ENCODE measurements at places on chromosomes 4 and X.

DNA sequence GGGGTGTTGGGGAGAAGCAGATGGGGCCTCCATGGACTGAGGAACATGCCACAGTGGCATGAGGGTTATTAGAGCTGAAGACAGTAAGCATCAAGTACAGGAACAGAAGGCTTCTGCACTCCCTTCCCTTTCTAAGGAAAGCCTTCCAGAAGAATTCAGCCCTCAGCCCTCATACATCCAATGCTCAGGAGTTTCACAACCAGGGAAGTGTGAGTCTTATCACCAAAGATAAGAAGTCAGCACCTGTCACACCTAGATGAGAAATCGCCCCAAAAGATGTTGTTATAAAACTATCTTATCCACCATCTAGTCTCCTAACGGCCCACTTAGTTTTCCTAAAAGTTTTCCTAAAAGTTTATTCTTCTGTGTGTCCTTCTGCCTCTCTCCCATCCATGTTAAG lies 78.0 kb upstream of the STS start:
- no peak for DNase-seq

- no peak for DNase-seq
These were observed 160.1 kb downstream of the RBMX2 start for GRCh38 chrX:130561930-130562329.

- no peak for DNase-seq
These were observed 109.3 kb upstream of the USP9X start for GRCh38 chrX:40975951-40976350.

DNA sequence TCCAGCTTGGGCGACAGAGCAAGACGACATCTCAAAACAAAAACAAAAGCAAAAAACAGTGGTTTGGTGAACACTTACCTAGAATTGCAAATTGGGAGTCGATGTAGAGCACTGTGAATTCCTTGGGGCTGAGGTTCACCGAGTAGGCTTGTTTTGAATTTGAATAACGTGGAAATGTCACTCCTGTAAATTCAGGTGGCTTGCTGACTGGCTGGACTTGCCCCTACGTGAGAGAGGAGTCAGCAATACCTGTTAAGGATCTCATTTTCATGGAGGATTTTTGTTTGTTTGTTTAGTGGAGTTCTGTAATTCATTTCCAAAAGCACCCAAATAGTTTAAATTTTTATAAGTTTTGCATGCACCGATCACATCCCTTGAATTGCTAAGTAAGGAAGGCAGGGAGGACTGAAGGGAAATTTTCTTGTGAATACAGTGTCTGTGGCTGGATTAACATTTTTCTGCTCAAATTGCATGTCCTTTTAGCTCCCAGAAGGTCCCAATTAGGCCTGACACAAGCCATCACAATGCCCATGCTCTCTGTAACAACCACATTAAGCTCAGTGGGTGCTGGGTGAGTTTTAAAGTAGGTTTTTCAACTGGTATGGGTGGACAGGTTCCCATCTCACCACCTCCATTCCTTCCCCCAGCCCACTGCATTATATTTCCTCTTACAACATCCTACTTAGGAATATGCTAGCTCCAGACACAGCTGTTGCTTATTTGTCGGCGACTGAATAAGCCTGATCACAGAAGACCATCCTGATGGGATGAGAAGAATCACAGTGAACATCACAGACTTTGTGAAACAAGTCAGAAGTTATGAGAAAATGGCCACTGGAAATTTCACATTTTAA lies 58.5 kb upstream of the TTC29 start:
- DNase-seq: no peak

DNA sequence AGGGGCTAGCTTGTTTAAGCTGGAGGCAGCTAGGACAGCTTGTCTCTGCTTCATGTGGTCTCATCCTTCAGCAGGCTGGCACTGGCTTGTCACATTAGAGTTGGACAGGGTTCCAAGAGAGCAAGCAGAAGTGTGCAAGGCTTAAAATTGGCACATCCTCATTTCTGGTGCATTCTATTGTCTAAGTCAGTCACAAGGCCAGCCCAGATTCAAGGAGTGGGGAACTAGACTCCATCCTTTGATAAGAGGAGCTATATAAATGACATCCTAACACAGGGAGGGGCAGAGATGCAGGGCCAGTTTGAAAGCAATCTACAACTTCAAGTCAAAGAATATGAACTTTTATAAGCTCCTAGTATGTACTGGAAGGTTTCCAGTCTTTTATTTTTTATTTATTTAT lies 313.2 kb downstream of the PTTG2 start:
- DNase-seq: no peak

DNA sequence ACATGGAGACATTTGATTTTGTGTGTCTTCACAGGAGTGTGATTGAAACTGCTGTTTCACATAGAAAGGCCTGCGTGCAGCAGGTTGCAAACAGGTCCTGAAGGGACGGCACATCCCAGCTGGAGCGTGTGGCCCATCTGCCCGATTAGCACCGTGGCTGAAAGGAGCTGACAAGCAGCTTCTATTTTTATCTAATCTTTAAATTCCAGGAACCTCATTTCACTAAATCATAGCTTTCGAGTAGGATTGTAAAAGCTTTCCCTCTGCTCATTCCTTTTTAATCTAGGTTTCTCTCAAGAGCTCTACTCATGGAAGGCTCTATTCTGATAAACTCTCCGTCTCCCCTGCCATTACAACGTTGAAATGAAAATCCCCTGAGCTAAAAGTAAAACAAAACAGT lies 106.8 kb downstream of the FSTL5 start:
- DNase-seq: no peak

DNA sequence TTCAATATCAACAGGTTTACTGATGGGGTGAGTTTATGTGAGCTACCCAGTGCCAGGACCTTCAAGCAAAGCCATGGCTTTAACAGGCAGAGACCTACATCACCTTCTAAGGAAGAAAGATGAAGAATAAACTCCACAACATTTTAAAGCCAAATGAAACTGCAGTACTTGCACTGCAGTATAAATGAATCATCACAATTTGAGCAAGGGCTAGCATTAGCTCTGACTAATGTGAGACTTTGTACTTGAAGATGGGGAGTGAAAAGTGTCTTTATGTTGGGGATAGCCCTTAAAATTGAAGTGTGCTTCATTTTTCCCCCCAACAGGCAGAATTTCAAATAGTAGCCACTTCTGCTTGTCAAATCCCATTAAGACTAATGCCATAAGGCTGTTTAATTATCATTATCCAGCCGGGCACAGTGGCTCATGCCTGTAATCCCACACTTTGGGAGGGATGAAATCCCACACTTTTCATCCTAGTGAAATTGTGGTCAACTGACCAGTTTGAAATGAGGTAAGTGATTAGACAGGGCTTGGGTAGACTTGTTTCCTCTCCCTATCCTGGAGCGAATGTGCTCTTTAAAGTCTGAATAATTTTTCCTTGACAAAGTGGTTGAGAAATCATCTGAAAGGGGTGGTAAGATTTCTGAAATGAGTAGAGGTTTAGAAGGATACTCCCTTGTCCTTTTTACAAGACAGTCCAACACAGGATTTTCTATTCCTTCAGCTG lies 27.2 kb upstream of the GPR34 start:
- DNase-seq: no peak

- DNase-seq: no peak
These were observed 109.9 kb upstream of the FAM47C start for GRCh38 chrX:36898301-36898700.

DNA sequence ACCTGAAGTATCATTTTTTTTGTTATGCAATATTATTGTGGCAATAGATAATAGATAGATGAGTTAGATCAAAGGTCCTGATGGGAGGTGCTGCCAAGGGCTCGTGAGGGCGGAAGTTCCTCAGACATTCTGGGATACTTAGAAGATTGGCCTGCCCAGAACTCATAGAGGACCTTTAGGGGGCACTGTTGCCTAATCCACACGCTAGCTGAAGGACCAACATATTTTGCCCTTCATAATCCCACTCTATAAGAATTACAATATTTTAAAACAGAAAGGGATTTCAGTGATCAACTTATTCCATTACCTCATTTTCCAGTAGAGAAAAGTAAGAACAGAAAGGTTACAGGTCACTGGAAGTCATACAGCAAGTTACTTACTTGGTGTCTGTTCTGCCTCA lies 22.9 kb upstream of the COX7B2 start:
- DNase-seq: peak; percentile 59

DNA sequence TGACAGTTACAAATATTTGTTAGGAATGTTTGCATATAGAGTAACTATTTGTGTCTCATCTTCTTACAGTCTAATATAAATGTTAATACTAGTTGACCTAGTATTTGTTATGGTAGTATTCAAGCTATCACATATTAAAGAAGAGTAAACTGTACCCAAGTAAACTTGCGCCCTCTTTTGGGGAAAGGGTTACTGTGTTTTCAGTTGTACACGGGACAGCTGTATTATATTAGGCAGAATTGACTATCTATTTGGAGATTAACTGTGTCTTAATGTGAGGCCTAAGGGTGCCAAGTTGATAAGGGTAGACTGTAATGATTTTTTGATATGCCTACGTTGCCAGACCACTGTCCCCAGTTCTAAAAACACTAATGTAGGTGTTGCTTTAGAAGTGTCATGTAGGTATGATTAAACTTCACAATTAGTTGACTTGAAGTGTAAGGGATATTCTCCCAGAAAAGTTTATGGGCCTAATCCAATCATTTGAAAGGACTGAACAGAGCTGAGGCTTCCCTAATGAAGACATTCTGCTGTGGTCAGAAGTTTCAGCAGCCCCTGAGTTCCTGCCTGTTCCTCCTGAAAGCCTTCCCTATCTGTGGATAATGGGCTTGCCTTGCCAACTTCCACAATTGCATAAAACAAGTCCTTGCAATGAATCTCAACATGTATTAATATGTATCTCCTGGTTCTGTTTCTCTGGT lies 172.8 kb upstream of the CXCL13 start:
- no peak for DNase-seq

- no peak for DNase-seq
These were observed 47.0 kb upstream of the NKAP start for GRCh38 chrX:119990556-119991004.

DNA sequence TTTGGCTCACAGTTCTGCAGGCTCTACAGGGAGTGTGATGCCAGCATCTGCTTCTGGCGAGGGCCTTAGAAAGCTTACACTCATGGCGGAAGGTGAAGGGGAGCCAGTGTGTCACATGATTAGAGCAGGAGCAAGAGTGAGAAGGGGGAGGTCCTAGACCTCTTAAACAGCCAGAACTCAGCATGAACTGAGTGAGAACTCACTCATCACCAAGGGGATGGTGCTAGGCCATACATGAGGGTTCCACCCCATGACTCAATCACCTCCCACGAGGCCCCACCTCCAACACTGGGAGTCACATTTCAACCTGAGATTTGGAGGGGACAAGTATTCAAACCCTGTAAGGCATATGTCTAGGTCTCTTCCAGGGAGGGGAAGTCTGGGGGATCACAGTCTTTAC lies 33.4 kb downstream of the SPRY1 start:
- no peak for DNase-seq

DNA sequence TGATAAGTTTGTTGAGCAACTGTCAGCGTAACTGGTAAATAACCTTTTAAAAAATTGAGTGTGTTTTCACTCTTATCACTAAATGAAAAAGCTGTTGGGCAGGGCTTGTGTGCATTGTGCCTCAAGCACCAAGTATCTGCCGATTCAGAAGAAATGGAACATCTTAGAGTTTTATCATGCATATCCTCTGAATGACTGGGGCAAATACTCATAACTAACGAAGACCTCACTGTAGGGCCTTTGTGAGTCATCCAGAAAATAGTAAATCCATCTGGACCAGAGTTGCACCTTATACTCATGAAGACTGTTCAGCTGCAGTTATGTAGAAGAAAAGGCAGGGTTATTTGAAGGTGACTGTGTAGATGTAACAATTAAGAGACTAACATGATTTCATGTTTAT lies 222.1 kb downstream of the CAMK2D start:
- no peak for DNase-seq

GRCh38 chrX:69287095-69287494 lies 121.8 kb upstream of the PJA1 start:
- no peak for DNase-seq

DNA sequence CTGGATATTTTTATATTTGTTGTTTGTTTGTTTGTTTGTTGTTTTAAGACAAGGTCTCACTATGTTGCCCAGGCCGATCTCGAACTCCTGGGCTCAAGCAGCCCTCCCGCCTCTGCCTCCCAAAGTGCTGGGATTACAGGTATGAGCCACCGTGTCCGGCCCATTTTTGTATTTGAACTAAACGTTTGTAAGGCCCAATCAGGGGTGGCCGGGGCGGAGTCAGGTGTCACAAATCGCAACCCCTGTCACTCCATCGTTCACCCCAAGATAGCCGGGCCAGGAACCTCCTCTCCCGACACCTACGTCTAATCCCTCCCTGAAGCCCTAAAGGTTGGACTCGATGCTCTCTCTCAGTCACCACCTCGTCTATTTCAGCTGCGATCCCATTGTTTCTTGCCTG lies 722 bp upstream of the EFHC2 start:
- DNase-seq: no peak

DNA sequence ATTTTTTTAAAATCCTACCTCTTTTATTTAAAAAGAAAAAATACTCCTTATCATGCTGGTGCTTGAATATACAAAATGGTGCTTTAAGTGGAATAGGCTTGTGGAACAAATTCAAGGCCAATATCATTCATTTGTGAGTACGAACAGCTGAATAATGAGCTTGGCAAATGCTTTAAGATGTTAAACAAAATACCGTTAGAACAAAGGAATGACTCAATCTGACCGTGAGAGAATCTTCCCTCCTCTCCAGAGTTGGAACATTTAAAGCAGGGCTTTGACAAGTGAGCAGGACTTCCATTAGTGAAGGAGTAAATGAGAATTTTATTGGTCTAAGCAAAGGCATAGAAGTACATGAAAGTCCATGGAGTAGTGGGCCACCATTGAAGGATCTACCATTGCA lies 74.5 kb downstream of the DCLK2 start:
- no peak for DNase-seq

DNA sequence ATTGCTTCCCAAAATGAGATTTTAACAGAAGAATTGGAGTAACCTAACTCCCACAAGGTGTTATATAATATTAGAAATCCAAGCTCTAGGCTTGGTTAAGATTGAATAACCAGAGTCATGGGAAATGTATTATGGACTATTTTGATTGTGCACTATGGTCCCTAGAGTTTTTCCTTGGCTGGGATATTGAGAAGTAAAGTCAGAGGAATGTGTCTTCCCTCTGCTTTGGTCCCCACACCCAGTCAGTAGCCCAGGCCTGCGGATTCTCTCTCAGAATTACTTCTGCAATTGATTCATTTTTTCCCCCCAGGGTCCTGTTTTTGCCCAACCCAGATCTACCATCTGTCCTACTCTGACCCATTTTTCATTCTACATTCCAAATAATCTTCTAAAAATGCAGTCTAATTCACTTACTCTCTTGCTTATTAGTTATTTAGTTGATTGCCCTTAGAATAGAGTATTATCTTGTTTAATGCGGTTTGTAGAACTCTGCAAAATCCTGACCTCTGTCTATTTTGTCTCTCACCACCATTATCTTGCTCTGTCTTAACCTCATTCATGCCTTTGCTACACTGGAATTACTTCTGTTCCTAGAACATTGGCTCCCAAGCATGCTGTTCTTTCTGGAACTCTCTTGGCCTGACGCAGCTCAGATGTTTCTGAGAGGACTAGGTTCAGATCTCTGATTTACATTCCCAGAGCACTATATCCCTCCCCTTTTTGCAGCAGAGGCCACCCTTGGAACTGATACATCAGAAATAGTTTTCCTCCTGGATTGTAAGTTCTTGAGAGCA lies 23.6 kb downstream of the GUCY1A1 start:
- no peak for DNase-seq

- no peak for DNase-seq
These were observed 108.0 kb downstream of the SLIT2 start for GRCh38 chr4:20359692-20360091.
